Spinal cord (tissue), 10 donors: ENCODE measurements at places on chromosomes 1 and 21.

- H3K27ac ChIP-seq: no peak overlapping the region
- no peaks in the 10 kb centered on the region for H3K36me3 ChIP-seq
- no peaks in the 10 kb centered on the region for H3K4me1 ChIP-seq
- no peak overlapping the region for H3K4me3 ChIP-seq
These were observed 138.9 kb downstream of the PROX1 start for GRCh38 chr1:214126697-214127146.

GRCh38 chr1:233627376-233627775, 13.5 kb downstream of the KCNK1 start:
- H3K27ac ChIP-seq: no peak overlapping the region
- no peak for DNase-seq
- H3K4me3 ChIP-seq: no peak overlapping the region
- no peaks in the 10 kb centered on the region for H3K36me3 ChIP-seq
- no peaks in the 10 kb centered on the region for H3K4me1 ChIP-seq

DNA sequence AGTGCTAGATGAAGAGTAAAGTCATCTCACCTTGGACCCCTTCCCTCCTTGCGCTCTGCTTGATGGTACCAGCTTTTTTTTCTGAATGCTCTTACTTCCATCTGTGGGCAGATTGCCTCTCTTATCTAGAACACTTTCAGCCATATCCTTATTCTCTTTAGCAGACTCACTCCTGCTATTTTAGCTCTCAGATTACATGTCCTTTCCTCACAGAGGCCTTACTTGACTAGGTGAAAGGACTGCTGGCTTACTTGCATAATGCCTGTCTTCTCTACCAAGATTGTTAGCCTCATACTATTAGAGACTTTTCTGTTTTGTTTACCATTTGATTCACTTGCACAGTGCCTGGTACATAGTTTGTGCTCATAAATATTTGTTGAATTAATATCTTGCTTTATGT, 9.3 kb downstream of the IFI44 start:
- H3K4me3 ChIP-seq: no peak overlapping the region
- H3K27me3 ChIP-seq: no peaks in the 10 kb centered on the region
- DNase-seq: no peak
- no peak overlapping the region for H3K27ac ChIP-seq

GRCh38 chr1:200082329-200082728, 54.8 kb downstream of the NR5A2 start:
- no peak overlapping the region for H3K27ac ChIP-seq
- no peak for DNase-seq
- no peaks in the 10 kb centered on the region for H3K4me1 ChIP-seq
- H3K27me3 ChIP-seq: peaks cover 15% of the 10 kb centered on the region

DNA sequence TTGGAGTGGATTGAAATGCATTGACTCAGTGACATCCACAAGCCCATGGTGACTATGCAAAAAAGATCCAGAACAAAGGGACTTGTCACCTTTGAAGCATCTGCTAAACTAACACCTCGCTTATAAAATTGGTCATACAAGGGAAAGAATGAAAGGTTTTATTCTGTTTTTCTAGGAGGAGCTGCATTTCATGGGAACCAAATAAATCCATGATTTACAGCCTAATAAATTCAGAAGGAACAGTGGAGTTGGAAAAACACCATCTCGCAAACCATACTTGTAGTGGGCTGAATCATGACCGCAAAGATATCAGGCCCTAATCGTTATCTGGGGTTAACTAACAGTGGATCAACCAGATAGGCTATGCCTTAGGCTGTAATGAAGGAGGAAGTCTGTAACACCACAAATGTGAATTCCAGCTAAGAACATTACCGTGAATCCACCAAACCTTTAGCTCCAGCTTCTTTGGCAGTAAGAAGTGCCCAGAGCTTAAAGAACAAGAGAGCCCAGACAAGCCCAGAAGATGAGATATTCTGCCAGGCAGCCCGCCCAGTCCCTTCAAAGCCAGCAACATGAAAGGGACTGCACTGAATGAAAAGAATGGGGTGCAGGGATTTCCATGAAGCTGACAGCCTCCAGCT, 27.4 kb downstream of the RSPH1 start:
- H3K27me3 ChIP-seq: no peaks in the 10 kb centered on the region
- H3K36me3 ChIP-seq: peaks cover 4% of the 10 kb centered on the region
- H3K4me3 ChIP-seq: no peak overlapping the region
- peak overlapping the region; percentile 16 for H3K27ac ChIP-seq
- H3K4me1 ChIP-seq: peaks cover 4% of the 10 kb centered on the region

GRCh38 chr1:171081314-171081753, 9.4 kb upstream of the FMO3 start:
- H3K4me1 ChIP-seq: no peaks in the 10 kb centered on the region
- no peaks in the 10 kb centered on the region for H3K27me3 ChIP-seq
- no peak overlapping the region for H3K4me3 ChIP-seq
- no peaks in the 10 kb centered on the region for H3K36me3 ChIP-seq
- H3K27ac ChIP-seq: peak overlapping the region; percentile 65

- H3K36me3 ChIP-seq: peaks cover 27% of the 10 kb centered on the region
- no peak overlapping the region for H3K4me3 ChIP-seq
- H3K4me1 ChIP-seq: peaks cover 64% of the 10 kb centered on the region
- H3K27ac ChIP-seq: peak overlapping the region; percentile 49
- DNase-seq: peak; percentile 92
- H3K27me3 ChIP-seq: peaks cover 3% of the 10 kb centered on the region
These were observed 7.5 kb downstream of the COL9A2 start for GRCh38 chr1:40309374-40310128.

DNA sequence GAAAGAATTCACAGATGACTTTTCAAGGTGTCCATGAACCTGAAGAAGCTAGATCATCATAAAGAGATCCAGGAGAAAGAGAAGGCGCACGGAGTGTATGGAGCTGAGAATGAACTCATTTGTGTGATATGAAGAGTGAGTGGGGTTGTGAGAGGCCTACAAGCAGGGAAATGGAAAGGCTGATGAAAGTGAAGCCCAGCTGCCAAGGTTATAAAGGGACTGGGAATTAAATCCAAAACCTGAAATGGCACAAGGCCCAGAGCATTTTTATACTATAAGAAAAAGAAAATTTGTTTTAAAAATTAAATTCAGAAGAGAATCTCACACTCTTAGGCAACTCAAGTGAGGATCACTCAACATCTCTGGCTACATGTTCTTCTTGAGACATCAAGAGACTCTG, 43.4 kb downstream of the HSD3B1 start:
- H3K4me3 ChIP-seq: no peak overlapping the region
- no peaks in the 10 kb centered on the region for H3K36me3 ChIP-seq
- H3K4me1 ChIP-seq: peaks cover 4% of the 10 kb centered on the region
- H3K27ac ChIP-seq: no peak overlapping the region
- DNase-seq: peak; percentile 19

- DNase-seq: no peak
- H3K36me3 ChIP-seq: no peaks in the 10 kb centered on the region
- H3K4me1 ChIP-seq: no peaks in the 10 kb centered on the region
- no peak overlapping the region for H3K27ac ChIP-seq
- H3K4me3 ChIP-seq: no peak overlapping the region
These were observed 426.1 kb downstream of the PLPP3 start for GRCh38 chr1:56153276-56153675.

- peak overlapping the region; percentile 14 for H3K4me3 ChIP-seq
- no peak overlapping the region for H3K27ac ChIP-seq
- no peaks in the 10 kb centered on the region for H3K36me3 ChIP-seq
- peaks cover 35% of the 10 kb centered on the region for H3K27me3 ChIP-seq
- no peak for DNase-seq
These were observed 1.3 kb upstream of the CACNA1E start for GRCh38 chr1:181482001-181482430.

- H3K4me1 ChIP-seq: peaks cover 16% of the 10 kb centered on the region
- no peaks in the 10 kb centered on the region for H3K36me3 ChIP-seq
- no peak for DNase-seq
These were observed 107.6 kb downstream of the GLUL start for GRCh38 chr1:182283746-182284544.

DNA sequence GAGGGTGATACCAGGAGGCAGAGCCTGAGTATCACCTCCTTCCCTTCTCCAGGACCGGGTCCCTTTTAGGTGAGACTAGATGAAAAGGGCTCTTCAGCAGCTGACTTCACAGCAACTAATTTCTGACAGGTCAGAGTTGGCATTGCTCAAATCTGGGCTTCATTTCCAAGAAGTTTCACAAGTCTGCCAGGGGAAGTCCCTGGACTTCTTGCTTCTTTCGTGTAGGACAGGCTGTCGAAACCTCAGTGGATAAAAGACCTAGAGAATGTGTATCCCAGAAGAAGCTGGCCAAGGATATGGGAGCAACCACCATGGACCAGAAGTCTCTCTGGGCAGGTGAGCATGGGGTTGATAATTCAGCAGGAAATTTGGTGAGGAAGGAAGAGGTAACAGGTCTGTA, at the start of gene CHI3L2:
TSS of gene CHI3L2 (plus strand) at position 280 of the 400 bp plus-strand sequence. CDS start at position 297, 17 bp downstream.
- no peak for DNase-seq
- H3K27ac ChIP-seq: peak within 1 kb of the TSS; percentile 44
- no peak within 1 kb of the TSS for H3K4me3 ChIP-seq
- no peaks in the 10 kb centered on the region for H3K36me3 ChIP-seq

DNA sequence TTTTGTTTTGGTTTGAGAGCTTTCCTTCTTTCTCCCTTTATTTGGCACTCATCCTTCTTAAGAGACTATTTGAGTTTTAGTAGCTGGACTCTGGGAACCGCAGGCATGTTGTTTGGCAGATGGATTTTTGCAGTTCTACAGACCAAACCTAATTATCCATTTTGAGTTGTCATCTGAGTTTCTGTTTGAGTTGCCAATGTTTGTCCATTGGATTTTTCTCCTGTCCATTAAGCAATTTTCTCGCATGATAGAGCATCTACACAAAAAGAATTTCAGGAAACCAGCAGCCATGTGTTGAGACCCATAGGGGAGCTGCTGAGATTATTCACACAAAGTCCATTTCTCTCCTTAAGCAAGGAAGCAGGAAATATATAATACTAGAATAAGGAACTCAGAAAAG, 17.2 kb upstream of the CXADR start:
- no peak overlapping the region for H3K27ac ChIP-seq
- H3K4me3 ChIP-seq: no peak overlapping the region
- no peaks in the 10 kb centered on the region for H3K4me1 ChIP-seq
- no peak for DNase-seq
- H3K36me3 ChIP-seq: no peaks in the 10 kb centered on the region

- DNase-seq: no peak
- H3K27ac ChIP-seq: no peak overlapping the region
- H3K4me3 ChIP-seq: no peak overlapping the region
- peaks cover 4% of the 10 kb centered on the region for H3K4me1 ChIP-seq
- H3K27me3 ChIP-seq: no peaks in the 10 kb centered on the region
These were observed 36.4 kb downstream of the PALMD start for GRCh38 chr1:99682291-99682751.

DNA sequence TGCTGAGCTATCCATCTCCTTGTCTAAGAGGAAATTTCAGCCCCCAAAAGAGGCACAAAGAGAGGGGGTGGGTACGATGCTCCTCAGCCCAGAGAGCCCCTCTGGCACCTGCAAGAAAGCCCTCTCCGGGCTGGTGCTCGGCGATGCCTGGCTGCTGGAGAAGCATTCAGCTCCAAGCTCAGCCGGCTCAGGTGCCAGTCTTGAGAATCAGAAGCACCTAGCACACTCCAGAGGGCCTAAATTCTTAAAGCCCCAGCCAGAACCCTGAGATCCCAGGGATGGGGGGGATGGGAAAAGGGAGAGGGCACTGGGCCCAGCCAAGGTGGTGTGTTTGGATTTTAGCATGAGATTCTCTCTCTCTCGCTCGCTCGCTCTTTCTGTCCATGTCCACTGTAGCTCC, 2.9 kb downstream of the GRIK3 start:
- peak overlapping the region; percentile 58 for H3K4me3 ChIP-seq
- peaks cover 68% of the 10 kb centered on the region for H3K4me1 ChIP-seq
- H3K27me3 ChIP-seq: peaks cover 57% of the 10 kb centered on the region
- no peaks in the 10 kb centered on the region for H3K36me3 ChIP-seq

DNA sequence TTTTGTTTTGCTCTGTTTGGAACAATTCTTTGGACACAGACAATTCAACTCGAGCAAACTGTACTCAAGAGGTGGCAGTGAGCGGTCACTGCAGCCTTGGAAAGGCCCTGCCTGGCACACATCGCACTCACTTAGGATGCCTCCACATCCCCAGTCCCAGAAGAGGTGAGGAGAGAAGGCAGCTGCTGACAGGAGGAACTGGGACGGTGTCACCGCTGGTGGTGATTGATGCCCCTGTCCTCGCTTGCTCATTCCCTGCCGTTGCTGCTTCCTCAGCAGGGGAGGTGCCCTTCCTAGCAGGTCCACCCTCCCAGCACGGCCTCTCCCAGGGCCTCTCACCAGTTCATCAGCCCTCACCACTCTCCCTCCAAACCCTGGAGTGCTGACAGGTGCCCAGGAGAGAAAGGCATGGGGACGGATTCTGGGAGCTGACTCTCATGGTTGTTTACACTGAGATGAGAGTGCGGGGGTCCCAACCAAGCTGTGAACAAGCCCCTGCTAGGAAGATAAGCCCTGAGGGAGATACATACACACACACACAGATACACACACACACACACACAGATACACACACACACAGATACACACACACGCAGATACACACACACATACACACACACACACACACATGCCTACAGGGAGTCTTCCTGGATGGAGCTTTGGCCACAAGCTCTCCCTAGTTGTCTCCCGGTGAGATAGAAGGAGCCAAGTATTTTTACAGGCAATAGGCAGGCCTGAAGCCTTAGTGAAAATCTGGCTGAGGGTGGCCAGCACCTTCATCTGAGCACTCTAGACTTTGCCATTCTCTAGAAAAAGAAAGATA, 101.1 kb downstream of the CDC7 start:
- H3K4me1 ChIP-seq: peaks cover 3% of the 10 kb centered on the region
- no peak for DNase-seq
- no peak overlapping the region for H3K4me3 ChIP-seq
- no peaks in the 10 kb centered on the region for H3K27me3 ChIP-seq
- H3K27ac ChIP-seq: no peak overlapping the region

DNA sequence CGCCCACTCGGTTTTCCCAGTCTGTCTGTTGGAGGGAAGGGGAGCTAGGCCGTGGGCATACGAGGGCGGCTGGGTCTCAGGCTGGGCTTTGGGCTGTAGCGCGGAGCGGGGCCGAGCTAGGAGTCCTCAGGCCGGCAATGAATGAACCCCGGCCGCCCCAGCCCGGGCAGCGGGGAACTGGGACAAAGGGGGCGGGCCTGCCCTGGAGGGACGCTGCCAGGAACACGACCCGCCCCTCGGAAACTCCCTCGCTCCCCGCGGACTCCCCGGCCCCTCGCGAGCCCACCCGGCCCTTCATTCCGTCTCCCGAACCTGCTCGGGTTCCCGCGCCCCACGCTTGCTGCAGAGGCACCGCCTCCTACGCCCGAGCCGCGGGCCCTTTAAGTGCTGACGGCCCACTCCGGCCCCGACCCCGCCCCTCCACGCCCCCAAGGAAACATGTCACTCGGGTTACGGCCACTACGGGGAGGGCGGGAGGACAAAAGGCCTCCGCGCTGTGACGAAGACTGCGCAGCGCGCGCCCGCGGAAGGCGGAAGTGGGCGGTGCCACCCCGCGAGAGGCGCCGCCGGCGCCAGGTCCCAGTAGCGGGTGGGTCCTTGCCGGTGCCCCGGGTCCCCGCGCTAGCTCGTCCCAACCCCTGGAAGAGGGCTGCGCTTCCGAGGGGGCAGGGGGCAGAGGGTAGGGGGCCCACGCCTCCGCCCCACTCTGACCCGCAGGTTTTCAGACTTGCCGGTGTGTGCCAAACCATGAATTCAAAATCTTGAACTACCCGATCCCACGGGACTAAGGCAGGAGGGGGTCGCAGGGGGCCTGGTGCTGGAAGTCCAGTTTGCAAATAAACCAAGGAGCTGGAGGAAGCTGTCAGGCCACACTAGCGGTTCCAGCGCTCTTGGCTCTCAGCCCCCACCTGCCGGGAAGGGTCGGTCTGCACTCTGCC, at the start of gene GALE:
TSS of gene GALE (minus strand) at position 355 of the 938 bp plus-strand sequence. CDS start 1,747 bp downstream, outside the sequence.
- H3K27ac ChIP-seq: peak within 1 kb of the TSS; percentile 87
- peaks cover 35% of the 10 kb centered on the region for H3K4me1 ChIP-seq
- peak; percentile 98 for DNase-seq
- H3K4me3 ChIP-seq: peak within 1 kb of the TSS; percentile 84
- no peaks in the 10 kb centered on the region for H3K27me3 ChIP-seq
- peaks cover 45% of the 10 kb centered on the region for H3K36me3 ChIP-seq
